ENCODE measurements at places on chromosomes 7 and 10.

- DNase-seq = no peak
Measured at GRCh38 chr10:118986815-118987790, 42.4 kb upstream of the NANOS1 start.

DNA sequence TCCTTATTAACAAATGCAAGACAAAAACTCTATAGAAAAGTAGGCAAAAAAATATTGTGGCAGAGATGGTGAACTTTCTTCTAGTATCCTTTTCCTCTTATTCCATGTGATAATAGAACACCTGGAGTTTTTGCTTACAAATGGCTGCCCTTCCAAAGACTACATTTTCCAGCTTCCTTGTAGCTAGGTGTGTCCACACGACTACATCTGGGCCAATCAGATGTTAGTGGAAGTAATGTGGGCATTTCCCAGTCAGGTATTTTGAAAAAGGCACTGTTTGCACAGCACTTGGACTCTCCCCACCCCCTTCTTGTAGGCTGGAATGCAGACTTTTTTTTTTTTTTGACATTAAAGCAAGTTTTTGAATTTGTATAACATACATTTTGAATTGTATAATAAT, 105.5 kb upstream of the TBX20 start:
- DNase-seq = no peak

GRCh38 chr7:65809982-65810288, 62.9 kb upstream of the VKORC1L1 start:
- DNase-seq = no peak

DNA sequence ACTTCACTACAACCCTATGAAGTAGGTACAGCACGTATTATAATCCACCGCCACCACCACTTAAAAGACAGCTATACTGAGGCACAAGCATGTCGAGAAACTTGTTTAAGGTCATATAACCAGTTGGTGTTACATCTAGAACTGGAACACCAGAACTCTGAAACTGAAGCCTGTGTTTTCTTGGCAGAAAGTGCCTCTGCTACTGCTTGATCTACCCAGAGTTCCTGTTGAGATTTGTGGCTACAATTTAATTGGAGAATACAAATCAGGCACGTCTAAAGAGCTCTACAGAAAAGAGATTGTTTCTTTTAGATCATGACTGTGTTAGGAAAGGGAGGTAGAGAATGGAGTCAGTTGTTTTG, 4.3 kb upstream of the ADD3 start:
- DNase-seq = no peak

GRCh38 chr7:51706851-51707250, 390.2 kb upstream of the COBL start:
- DNase-seq = no peak

DNA sequence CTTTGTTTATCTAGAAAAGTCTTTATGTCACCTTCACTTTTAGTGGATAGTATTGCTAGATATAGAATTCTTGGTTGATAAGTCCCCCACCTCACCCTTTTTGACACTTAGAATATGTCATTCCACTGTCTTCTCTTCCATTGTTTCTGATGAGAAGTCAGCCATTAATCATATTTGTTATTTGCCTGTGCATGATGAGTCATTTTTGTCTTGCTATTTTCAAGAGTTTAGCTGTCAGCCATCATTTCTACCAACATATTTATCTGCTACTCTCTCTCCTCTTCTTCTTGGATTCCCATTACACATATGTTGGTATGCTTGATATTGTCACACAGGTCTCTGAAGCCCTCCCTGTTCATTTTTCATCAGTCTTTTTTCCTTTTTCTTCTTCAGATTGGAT, 160.8 kb upstream of the TCF7L2 start:
- no peak for DNase-seq

GRCh38 chr10:13787015-13787421, 200.3 kb downstream of the PRPF18 start:
- no peak for DNase-seq

DNA sequence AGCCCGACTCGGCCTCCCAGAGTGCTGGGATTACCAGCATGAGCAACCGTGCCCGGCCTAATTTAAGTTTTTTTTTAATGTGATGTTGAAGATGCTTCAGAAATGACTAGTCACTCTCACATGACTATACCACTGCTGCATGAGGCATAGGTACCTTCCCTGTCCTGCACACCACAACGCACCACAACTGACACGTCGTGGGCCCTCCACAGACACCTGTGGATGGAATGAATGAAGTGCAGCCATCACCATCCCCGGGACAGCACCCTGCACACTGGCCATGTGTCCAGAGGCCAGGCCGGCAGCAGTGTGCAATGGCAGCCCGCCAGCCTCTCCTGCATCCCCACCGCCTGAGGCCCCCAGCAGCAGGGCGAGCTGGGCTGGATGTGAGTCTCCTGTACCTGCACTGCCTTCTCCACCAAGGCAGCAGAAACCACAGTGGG, 55.1 kb downstream of the VOPP1 start:
- no peak for DNase-seq

DNA sequence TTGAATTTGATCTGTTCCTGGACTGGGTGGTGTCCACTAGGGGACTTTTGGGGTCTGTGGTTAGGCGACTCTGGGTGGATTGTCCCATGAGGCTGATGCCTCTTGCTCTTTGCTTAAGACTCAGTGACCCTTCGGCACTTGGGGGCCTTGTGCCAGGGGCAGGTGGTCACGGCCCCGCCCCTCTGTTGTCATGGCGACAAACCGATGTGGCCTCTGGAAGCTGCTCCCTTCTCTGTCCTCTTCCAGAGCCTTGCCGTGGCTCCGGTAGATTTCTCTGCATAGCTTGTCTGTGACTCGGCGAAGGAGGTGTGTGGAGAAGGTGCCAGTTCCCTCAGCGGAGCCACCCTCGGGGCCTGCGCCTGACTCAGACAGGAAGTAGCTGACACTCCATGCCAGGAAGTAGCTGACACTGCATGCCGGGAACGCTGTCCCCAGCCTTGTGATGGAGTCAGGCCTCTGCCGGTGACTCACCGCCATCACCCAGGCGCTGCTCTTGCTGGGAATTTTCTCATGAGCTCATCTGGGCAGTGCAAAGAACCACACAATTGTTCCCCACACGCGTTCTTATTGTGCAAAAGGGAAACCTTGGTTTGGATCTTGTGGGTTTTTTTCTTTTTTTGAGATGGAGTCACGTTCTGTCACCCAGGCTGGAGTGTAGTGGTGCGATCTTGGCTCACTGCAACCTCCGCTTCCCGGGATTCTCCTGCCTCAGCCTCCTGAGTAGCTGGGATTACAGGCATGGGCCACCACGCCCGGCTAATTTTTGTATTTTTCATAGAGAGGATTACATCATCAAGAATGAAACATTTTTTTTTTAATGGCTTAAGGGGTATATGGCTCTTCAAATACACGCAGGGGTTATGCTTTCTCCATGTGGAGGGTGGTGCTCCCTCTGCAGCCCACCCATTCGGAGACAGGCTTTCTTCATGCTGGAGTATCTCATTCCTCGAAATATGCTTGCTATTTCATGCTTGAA, 72.6 kb downstream of the PFKFB3 start:
- DNase-seq = peak; percentile 95

DNA sequence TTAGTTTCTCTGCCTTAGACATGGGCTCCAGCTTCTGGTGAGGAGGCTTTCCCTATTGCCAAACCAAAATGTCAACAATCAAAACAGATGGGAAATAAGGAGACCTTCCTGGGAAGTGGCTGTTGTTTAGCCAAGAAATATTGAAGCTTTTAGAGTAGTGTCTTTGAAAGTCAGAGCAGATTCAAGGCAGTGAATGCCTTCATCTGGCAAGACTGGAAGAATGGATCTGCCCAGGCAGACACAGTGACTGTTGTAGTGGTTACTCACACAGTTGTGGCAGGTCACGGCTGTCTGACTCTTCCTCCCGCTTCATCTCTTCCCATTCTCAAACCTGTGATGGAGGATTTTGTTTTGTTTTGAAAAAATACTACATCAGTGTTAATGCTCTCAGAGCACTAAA, 154.1 kb upstream of the ADO start:
- no peak for DNase-seq

GRCh38 chr10:32771217-32771616, 186.8 kb downstream of the ITGB1 start:
- DNase-seq = no peak

DNA sequence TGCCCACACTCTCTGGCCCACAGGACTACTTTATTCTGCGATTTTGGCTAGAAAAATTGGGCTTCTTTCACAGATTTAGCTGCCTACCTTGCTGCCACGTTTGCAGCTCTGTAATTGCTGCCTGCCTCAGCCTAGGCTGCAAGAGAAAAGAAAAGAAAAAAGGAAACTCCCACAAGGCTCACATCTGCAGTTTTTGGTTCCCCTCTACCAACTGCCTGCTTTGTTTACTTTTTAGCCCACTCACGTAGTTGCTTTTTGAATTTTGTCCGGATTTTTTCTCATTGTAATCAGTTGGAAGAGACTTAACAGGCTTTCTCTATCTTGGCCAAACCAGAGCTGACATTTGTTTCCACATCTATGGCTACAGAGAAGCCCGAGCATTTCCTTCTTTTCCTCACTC, 24.3 kb downstream of the SUN3 start:
- no peak for DNase-seq

DNA sequence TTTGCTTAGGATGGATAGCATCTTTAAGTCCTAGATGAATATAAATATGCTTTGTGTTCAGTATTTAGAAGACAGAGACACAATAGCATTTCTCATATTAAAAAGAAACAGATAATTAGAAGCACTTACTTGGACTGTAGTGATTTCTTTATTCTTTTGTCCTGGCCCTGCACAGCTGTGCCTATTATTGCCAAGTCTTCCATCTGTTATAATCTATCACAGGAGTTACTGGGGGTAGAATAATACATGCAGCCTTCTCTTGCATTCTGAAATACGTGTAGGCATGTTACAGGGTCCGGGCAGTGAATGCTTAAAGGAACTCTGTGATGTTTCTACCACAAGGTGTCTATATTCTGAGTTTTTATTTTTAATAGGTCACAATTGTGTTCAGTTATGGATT, 461.5 kb upstream of the COBL start:
- no peak for DNase-seq

GRCh38 chr10:88999625-89000024, 9.0 kb downstream of the FAS start:
- no peak for DNase-seq

DNA sequence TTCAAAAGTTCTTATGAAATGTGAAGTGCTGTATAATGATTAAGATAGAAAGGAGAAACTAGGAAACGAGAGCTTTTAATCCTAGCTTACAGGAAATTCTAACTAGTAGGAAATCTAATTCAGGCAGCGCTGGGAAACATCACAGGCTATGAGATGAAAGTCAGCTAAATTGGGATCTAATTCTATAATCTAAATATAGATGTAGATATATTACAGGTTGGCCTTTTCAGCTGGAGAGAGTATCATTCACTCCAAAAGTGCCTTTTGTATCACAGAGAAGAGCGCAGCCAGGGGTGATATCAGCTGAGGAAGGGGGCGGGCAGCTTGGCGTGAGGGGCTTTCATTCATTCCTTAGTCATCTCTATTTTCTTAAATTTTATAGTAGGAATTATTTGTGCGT, 157.0 kb downstream of the CUX1 start:
- DNase-seq = no peak

DNA sequence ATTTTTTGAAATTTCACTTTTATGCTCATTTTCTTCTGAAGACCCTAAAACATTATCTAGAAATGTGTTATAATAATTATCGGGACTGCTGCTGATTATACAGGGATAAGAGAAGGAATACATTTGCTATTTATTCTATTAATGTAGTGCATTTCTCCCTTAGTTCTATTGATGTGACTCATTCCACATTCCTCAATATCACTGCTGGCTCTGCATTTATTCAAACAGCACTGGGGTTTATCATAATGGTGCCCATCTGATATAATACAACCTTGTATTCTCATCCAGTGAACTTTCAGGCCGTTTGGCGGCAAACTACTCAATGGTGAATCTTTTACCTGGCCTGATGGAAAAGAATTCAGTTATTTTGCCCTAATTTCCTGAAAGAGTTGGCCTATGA, 7.8 kb downstream of the KCND2 start:
- DNase-seq = no peak

DNA sequence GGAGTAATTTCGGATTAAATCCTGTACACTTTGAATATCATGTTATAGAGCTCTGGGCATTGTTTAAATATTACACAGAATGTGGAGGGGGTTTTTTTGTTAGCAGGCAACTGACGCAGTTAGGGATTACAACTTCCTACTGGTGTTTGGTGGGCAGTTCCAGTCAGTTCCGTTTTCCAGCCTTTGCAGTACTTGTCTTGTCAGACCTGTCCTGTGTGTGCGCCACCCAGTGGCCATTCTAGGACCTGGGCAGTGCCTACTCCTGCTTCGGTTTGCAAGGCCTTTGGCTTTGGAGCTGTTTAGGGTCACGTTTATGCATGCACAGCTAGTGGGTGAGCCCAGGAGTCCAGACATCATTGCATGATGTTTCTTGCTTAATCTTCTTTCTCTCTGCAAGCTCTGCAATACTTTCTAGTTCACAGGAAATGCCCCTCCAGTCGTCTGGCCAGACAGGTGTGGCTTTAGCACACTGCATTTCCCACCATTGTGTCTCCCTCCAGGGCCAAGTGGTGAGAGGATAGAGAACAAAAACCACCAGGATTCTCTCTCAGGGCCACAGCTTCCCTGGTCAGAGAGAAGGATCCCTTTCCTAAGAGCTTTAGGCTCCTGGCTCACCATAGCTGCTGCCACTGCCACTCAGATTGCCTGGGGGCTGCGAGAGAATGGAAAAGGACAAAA, 96.5 kb upstream of the TARP start:
- DNase-seq = peak; percentile 99

DNA sequence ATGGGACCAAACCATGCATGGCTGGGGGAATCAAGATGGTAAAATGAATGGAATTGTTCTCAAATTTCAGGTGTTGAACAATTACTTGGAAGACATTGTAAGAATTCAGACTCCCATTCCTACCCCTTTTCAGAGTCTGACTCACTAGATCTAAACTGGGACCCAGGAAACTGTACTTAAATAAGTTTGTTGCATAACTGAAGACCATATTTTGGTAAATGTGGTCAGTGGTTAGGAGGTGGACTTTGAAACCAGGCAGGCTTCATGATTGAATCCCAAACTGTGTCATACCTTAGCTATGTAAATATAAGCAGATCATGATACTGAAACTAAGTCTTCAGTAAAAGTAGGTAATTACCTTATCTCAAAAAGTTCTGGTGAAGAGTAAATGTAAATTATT, 41.7 kb downstream of the ZWINT start:
- DNase-seq = peak; percentile 20

DNA sequence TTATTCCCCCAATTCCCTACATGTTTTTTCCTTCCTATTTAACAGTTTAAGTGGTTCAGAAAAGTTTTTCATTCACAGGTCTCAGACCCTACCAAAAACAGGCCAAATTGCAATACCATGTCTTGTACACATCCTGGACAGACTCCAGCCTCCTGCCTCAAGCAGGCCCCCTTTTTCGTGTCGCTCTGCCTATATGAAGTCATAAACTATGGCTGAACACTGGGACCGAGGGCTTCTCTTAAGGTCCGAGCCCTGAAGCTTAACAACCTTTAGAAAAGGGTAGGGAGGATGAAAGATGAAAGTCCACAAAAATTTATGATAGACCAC, 1.4 kb downstream of the FBXW4 start:
- DNase-seq = peak; percentile 89

DNA sequence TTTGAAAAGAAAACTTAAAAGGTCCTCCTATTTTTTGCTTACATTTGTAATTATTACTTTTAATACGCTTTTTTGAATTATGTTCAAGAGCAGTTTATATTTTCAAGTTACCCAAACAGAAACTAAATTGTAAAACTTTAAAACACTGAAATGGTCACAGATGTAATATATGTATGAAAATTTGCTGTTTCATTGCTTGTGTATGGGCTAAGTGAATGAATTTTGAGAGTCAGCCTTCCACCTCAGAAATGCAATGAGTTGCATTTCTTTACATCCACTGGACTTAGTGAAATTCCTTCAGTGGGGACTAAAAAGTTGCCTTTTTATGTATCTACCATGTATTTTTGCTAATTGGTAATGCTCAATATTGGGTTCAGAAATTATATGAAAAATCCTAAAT, 1.6 kb downstream of the VPS26A start:
- no peak for DNase-seq
